IPS DF 19.7 (cell line): ENCODE measurements at places on chromosomes 4 and X.
A peak's percentile ranks its signal among the peaks of the same experiment; 100 is the strongest.

DNA sequence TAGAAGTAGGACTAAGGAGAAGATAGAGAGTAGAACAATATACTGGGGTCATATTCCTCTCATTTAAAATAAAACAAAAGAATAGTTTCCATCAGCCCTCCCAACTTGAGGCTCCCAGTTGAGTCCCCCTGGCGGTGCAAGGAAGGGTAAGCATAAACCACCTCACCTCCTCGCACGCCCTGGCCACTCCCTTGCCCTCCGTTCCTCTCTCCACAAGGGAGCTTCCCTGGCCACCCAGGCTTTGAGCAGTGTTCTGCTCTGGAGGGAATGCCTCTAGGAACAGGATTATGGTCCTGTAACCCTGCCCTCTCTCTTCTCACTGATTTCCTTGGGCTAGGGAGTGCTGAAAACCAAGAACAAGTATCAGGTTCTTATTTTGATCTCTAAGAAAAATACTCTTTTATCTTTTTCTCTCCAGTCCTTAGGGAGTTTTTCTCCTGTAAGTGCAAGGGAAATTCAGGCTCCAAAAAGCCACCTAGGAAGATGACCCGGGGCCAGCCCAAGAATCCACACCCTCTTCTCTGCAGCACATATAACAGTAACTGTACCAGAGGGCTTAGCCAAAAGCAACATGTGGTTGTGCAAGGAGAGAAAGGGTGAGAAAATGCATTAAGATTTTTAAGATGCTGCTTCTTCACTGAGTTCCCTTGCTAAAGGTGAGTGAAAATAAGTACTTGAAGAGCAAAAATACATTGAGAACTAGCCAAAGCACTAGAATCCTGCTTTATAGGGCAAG, 69.9 kb downstream of the USP38 start:
- peak; percentile 20 for DNase-seq

GRCh38 chr4:123127875-123128274, 205.5 kb upstream of the NUDT6 start:
- no peak for DNase-seq

GRCh38 chrX:10725071-10725470, 104.7 kb upstream of the MID1 start:
- DNase-seq = no peak

DNA sequence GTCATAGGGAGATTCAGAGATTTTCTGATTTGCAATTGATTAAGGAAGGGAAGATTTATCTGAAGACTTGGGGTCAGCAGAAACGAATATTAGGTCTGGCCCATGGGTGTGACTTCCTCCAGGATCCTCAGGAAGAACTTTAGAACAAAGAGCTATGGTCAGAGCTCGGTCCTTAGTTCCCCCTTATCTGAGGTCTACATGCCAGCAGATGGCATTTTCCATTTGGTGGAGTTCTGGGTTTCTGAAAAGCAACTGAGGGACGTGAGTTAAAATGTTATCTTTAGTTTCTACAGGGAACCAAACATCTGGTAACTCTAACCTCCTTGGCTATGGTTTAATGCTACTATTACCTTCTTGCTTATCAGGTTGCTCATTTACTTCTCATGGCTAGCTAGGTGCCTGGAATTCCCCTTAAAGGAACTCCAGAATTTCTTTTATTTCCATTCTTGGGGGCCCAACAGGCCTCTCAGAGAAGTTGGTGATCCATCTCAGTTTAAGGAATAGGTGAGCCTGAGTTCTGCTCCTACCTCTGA, 40.7 kb downstream of the KLF3 start:
- no peak for DNase-seq

GRCh38 chr4:80446664-80447063, 111.1 kb downstream of the CFAP299 start:
- no peak for DNase-seq

DNA sequence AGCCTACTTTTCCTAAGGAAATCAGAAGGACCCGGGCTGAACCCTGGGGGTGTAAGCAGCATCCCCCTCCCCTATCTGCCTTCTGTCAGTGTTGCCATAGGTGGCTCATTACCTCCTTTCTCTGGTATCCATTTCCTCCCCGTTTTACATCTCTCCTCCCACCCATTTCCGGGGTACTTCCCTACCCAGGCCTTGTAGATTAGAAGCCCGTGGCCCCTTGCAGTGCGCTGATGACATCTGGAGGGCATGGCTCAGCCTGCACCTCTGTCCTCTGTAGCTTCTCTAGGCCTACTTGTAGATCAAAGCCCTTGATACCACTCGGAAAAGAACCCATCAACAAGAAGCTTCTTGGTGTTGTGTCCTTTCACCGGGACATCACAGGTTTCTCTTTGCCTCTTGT, 71.8 kb downstream of the NBDY start:
- DNase-seq = no peak

DNA sequence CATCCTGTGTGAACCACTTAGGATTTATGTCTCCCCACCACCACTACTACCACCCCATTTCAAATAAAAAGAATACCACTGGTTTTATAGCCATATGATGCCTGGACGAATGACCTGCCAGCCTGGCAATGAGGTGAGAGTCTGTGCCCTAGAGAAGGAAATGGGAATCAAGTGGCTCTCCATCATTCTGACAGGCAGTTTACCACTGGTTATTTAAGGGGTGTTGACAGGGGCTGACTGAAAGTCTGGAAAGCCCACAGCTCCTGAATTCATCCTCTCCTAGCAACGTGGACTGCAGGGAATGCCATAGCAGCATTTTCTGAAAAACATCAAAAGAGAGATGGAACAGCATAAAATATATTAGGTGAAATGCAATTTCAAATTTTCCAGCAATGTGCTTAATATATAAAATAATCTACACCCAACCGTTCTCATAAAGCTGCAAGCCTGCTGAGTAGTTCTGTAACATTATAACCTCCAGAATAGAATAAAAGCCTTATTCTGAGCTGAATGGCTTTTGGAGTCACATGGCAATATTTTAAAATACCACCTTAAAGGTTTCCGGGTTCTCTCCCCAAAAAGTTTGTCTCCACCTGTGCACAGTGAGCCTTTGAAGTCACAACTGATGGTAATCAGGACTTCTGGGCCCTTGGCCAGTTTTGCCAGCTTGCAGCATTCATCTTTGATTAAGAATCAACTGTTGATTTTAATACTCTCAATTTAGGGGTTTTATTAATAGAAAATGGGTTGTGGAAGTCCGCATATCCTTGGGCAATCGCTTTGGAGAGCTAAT, 121.5 kb downstream of the DCTD start:
- DNase-seq = no peak

GRCh38 chr4:155618183-155618838, 48.3 kb upstream of the GUCY1A1 start:
- no peak for DNase-seq

DNA sequence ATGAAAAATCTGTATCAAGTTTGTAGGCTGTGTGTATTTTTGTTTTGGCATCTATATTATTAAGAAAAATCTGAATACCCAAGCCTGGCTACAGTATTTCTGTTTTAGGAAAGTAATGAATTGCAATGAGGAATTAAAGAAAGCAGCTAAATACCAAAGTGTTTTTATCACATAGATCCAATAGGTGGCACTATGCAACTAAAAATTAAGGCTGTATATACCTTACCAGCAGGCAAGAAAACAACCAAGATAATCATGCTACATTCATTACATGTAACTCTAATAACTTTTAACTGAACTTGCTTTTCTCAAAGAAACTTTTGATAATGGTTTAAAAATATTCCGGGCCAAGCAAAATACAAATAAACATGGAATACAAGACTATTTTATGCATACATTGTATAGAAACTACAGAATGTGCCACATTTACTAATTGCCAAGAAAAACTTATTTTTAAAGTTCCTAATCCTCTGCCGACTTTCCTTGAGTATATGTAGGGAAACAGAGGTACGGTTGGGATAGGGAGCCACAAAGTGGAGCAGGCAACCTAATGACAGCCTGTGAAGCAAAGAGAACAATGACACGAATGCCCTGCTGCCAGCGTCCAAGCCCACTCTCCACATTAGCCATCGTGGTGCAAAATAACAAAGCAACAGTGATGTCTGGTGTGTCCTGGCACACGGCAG, 63.7 kb downstream of the SEC24D start:
- no peak for DNase-seq

DNA sequence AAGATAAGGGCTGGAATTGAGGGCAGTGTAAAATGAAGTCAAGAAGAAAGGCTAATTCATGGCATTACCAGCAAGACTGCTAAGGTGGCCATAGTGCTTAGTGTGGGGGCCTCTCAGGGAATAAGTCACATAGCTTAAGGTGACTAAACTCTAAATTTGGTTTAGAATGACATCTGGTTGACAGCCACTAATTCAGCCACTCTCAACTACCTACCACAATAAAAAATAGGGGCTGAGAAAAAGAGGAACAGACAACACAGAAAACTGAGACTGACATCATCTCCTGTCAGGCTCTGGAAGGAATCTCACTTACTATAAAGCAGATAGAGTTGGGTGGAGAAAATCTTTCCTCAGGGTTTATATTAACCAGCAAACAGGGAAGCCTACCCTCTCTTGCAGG, 96.9 kb downstream of the CHRDL1 start:
- no peak for DNase-seq

- no peak for DNase-seq
Observed at GRCh38 chr4:75790024-75790423, 65.6 kb downstream of the USO1 start.

GRCh38 chrX:31540313-31540712, 468.5 kb upstream of the FTHL17 start:
- DNase-seq = no peak

DNA sequence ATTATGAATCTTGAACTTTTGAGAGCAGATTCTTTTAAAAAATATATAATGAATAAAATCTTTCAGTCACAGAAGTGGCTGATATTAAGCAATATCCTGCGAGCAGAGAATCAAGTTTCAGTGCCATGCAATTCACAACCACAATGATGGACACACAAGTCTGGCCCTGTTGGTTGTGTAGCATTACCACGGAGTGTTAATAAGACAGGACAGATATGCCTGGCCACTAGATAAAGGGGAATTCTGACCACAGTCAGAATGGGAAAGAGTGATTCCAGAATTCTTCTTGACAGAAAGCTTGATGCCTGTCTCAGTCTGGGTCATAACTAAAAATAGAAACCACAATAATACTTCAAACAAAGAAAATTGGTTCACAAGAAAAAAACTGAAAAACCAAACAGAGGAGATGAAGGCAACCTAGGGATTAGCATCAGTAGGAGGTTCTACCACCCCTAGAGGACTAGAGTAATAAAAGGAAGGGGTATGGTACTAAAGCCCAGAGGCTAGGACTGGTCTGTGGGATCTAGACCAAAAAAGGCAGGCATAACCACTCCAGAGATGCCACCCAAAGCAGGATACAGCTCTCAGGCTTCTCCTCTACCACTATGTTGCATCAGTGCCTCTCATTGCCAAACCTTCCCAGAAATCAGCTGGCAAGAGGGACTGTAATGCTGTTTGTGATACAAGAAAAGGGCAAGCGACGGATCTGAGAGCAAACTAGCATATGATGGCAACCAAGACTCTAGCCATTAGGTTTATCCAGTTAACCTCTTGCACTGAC, 59.0 kb downstream of the RNF150 start:
- DNase-seq = no peak

DNA sequence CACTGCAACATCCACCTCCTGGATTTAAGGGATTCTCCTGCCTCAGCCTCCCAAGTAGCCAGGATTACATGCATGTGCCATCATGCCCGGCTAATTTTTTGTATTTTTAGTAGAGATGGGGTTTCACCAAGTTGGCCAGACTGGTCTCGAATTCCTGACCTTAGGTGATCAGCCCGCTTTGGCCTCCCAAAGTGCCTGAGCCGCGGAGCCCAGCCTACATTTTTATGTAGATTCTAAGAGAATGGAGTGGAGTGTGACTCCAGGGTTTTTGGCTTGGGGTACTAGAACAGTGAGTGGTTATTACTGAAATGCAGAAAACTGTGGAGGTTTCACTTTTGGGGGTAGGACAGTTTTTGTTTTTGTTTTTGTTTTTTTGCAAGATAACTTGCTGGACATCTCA, 806.0 kb downstream of the ADGRL3 start:
- DNase-seq = no peak

- DNase-seq = peak; percentile 3
Observed at GRCh38 chr4:97153042-97153441, 990.2 kb downstream of the STPG2 start.

DNA sequence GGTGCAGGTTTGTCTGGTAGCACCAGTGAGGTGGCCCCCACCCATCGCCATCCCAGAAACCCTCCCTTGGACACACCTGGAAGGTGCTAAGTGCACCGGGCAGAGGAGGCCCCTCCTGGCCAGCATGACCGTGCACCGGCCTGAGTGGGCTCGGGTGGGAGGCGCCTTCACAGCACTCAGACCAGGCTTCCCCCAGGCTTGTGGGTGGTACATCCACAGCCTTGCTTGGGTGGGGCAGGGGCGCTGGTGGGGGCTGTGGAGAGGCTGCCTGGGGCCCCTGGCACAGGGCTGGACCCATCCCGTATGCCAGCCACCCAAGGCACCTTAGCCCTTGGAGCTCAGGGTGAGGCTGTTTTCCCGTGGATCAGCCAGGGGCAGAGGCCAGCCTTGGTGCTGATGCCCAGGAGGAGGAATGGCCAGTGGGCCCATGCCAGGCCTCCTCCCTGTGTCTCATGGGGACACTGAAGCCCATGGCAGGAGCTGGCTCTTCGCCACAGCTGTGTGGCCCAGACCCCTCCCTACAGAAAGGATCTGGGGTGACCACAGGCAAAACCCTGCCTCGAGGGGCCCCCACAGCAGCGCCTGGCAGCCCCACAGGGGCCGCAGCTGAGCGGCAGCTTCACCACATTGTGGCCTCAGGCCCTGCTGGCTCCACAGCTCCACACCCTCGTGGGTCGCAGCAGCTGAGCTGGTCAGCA, 21.4 kb downstream of the NKX1-1 start:
- no peak for DNase-seq

- DNase-seq = no peak
Observed at GRCh38 chr4:93825551-93826216, 2.9 kb upstream of the ATOH1 start.

DNA sequence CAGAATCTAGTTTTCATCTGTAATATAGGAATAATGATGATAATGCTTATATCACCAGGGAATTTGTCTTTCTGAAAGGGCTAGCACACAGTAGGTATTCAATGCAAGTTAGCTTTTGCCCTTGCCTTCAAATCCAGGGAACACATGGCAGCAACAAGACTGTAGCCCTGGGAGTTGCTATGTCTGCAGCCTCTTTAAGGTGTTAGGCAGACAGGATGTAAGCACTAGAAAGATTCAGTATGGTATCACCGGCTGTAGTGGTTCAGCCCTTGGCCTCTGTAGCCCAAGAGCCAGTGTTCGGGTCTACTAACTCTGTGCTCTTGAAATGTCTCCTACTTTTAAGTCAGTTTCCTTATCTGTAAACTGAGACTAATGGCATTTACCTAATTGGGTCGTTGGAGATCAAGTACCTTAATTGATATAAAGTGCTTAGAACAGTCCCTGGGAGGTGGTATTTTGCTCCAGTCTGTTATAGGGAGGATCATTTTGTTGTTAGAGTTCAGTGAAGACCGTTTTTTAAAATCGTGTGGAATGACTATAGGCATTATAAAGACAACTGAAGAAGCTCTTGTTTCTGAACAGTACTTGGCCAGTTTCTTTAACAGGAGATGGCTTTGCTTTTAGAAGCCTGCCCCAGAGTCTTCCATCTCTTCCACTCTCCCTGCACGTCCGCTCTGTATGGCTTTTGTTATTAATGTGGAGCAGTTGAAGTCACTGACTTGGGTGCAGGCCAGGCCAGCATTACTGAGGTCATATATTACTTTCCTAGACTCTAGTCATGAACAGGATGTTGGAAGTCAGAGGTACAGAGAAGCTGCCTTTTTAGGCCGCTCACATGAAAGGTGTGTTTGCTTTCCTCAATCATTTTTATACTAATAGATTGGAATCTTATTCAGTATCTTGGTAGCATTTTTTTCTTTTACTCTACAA, 44.8 kb downstream of the GAB1 start:
- DNase-seq = no peak

GRCh38 chr4:40186665-40187014, 10.2 kb upstream of the RHOH start:
- no peak for DNase-seq

- DNase-seq = no peak
Observed at GRCh38 chrX:71871367-71871766, 39.3 kb upstream of the NHSL2 start.
